ENCODE measurements at places on chromosomes 2 and 18.

GRCh38 chr18:79440316-79441110 lies 44.8 kb downstream of the NFATC1 start:
- DNase-seq: no peak

DNA sequence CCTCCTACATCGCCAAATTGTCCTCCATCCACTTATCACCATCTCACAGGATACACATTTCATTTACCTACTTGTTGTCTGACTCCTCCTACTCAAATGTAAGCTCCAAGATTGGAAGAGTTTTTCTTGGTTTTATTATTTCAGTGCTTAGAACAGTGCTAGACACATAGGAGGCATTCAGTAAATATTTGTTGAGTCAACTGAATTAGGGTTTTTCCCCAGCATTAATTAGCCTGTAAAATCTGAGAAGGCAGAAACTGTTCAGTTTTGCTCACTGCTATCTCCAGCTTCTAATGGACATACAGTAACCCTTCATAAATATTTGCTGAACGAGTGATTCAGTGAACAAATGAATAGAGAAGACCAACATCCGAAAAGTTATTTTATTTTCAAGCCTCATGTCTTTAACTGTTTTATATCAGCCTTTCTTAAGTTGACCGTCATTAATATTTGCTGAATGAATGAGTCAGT lies 800 bp downstream of the TTC21B start:
- DNase-seq: no peak

GRCh38 chr2:239394346-239394945 lies 6.4 kb downstream of the HDAC4 start:
- no peak for DNase-seq

DNA sequence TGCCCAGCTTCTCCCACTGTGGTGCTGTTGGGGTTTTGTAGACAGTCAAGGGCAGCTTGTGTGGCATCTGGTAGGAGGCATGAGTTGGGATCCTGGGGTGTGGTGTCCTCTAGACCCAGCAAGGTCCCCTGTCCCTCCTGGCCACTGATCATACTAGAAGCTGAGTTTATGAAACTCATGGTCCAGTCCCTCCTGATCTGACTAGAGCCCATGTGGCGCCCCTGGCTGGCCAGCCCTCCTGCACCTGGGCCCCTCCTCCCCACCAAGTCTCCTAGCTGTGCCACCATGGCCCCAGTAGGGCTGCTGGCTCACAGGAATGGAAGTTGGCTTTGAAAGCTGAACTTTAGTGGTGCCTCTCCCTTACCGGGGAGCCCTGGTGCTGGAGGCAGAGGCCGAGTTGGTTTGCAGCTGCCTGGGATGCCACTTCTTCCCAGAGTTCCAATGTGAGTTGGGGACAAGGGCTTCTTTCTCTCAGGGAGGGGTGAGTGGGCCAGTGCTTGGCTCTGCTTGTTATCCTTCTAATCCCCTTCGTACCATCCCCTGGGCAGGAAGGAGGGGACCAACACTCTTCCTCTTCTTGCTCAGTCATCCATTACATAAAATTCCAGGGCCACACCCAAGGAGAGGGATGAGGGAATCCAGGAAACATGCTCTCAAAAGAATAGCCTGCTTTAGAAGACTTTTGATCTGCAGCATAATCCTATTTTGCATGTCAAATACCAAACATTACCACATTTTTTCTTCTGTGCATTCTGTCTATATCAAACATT lies 37.5 kb upstream of the HAAO start:
- no peak for DNase-seq

- DNase-seq: peak; percentile 58
Measured at GRCh38 chr2:25877431-25878360, 591 bp downstream of the ASXL2 start.

- peak; percentile 76 for DNase-seq
Measured at GRCh38 chr2:111185361-111186022, 64.8 kb downstream of the BCL2L11 start.

GRCh38 chr18:75473316-75473715 lies 45.8 kb upstream of the SMIM21 start:
- no peak for DNase-seq

- no peak for DNase-seq
Measured at GRCh38 chr2:145464866-145465265, 944.9 kb upstream of the ZEB2 start.

GRCh38 chr2:76314271-76315020 lies 603.7 kb upstream of the GCFC2 start:
- DNase-seq: no peak

GRCh38 chr18:40984856-40985255 lies 970.2 kb upstream of the PIK3C3 start:
- DNase-seq: no peak

- DNase-seq: no peak
Measured at GRCh38 chr2:72661985-72662384, 163.8 kb downstream of the EXOC6B start.

DNA sequence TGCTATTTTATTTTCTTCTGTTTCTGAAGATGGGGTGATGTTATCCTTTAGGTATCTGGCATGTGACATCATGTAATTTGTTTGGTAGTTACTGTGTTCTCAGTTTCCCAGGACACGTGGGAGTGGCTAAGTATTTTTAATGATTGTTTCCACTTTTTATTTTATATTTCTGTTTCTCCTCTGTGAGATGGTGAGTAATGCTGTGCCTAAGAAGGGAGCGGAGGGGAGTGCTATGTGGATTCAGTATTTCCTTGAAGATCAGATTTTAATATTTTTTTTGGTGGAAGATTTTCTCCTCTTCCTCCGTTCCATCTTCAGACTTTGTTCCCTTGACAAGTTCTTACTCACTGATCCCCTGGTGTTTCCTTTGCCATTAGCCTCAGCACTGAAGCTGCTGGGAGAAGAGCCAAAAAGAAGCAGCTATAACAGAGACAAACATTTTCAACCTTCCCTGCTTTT lies 180.0 kb upstream of the MMADHC start:
- DNase-seq: no peak

DNA sequence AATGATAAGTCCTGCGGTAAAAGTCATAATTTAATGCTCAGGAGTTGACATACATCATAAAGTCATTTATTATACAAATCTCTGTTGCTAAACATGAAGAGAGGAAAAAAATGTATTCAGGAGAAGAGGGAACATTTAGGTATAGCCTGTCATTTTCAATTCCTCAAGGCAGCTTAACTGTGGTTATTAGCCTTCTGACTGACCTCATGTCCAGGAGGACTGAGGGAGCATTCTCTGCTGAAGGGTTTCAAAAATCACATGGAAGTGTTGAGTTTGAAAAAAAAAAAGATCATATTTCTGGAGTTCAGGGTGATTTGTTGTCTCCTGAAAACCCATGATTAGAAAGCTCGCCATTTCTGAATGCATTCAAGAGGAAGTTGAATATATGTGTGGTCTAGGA lies 1371.1 kb upstream of the LRRTM1 start:
- DNase-seq: no peak

GRCh38 chr2:168185583-168186274 lies 61.7 kb downstream of the STK39 start:
- no peak for DNase-seq

DNA sequence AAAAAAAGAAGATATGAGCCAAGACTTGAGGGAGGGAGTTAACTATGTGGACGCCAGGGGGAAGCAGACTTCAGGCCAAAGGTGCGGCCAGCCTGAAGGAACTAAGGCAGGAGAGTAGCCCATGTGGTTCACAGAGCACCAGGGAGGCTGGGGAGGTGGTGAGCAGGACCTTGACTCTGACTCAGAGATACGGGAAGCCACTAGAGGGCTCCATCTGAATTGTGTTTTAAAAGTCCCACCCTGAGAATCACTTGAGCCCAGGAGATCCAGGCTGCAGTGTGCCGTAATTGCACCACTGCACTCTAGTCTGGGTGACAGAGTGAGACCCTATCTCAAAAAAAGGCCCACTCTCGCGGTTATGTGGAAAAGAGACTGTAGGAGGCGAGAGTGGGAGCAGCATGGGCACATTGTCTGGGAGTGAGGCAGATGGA lies 12.3 kb downstream of the CEP192 start:
- DNase-seq: peak; percentile 27

DNA sequence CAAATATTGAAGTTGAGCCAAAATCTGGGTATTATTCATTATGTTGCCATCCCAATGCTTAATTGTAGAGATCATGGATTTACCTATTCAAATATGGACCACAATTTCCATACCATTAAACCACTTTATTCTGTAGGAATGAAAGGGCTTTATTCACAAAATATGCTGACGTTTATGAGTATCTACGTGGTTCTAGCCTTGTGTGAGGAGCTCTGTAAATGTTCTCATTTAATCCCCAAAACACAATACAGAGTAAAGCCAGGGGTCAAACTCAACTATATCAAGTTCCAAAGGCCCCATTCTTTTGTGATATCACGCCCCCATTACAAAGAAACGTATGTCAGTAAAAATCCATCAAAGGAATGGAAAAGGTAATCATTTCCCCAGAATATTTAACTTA lies 61.9 kb downstream of the ANTXR1 start:
- no peak for DNase-seq

DNA sequence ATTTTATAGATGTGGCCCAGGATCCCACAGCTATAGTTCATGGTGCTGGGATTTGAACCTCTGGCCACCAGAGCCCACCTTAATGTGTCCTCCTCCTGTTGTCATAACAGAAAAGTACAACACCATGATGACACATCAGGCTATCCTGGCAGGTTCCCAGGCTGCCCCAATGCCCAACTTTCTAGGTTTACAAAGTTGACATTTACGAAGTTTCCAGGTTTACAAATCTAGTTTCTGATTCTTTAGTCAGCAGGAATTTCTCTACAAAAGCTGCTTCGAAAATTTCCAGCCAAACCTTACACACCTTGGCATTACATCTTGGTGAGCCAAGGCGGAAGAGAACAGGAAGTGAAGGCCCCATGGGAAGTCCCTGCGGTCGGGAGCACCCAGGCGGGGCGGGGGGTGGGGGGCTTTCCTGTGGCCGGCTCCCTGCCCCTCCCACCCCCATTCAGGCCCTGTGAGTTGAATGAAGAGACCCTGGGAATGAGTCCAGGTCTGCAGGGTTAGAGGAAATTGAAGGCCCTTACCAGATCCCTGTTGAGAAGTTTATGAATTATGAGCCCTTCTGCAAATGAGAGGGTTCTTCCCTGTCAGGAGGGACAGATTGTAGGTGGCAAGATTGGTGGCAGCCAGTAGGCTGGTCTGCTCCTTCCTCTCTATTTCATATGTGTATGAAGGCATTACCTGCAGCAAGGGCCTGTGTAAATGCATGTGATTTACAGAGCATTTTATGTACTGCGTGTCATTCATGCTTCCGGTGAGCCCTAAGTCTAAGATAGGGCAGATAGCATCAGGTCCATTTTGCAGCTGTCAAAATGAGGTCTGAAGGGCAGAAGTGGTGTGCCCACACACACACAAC lies 11.1 kb upstream of the IL1RN start:
- DNase-seq: no peak

Data from mucosa of gallbladder (tissue), 1 donor.